CD4-positive, alpha-beta T cell treated with Interleukin-15 for 1 hour (primary cell): ENCODE measurements at places on chromosomes 16 and 17.

GRCh38 chr16:57637965-57638364 is 9.5 kb downstream of the ADGRG1 start:
- DNase-seq: no peak

GRCh38 chr17:46842835-46843234 is 8.5 kb upstream of the WNT9B start:
- peak; percentile 3 for DNase-seq

DNA sequence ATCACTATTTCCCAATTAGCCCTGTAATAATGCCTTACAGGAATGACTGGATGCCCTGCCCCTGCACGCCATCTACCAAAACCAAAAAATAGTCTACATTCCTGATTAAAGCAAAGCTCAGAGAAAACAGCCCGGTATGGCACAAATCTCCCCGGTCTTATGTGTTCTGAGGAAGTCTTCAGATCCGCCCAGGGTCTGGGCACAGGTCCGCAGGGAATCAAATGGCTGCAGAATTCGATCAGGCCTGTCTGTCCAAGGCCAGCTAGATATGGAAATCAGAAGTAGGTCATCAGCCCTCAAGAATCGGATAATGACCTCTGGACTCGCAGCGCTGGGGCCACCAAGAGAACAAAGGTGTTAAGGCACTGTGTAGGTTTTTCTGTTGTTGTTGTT is 171.0 kb downstream of the ZFHX3 start:
- no peak for DNase-seq

DNA sequence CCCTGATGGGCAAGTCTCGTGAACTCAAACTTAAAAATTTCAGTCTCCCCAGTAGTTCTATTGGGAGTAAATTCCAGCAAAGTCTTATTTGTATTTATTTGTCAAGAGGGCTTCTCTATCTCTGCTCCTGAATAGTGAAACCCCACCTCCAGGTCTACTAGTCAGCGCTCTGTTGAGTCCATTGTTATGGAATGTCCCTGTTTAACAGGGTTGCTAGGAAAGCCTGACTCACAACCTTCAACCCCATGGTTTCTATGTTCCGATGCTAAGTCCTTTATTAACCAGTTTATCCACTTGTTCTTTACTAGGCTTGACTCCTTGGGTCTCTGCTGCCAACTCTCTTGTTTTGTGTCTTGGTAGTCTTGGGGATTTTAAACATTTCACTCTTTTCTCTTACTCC is 250.7 kb upstream of the MYOCD start:
- no peak for DNase-seq

GRCh38 chr17:77425791-77426641 is 285.2 kb downstream of the SEC14L1 start:
- DNase-seq: peak; percentile 53

DNA sequence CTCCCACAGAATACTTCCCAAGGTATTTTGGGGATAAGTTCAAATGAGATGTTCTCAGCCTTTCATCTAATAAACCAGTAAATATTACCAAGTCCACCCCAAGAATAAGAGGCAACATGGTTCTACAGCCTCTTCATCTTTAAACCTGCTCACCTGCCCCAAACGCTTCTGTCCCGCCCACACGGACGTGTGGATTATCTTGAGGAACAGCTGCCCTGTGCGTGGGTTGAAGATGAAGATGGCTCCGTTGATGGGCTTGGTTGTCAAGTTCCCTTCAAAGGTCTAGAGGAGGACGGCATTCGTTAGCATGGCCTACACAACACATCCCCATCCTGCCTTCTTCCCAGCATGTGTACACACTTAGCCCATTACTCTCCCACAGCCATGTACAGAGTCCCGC is 8.4 kb upstream of the RILP start:
- no peak for DNase-seq

GRCh38 chr16:82016263-82016662 is 5.0 kb upstream of the SDR42E1 start:
- no peak for DNase-seq

GRCh38 chr16:10787304-10787703 is 31.3 kb downstream of the TVP23A start:
- peak; percentile 27 for DNase-seq

GRCh38 chr16:11390573-11391495 is 45.6 kb downstream of the RMI2 start:
- DNase-seq: no peak

DNA sequence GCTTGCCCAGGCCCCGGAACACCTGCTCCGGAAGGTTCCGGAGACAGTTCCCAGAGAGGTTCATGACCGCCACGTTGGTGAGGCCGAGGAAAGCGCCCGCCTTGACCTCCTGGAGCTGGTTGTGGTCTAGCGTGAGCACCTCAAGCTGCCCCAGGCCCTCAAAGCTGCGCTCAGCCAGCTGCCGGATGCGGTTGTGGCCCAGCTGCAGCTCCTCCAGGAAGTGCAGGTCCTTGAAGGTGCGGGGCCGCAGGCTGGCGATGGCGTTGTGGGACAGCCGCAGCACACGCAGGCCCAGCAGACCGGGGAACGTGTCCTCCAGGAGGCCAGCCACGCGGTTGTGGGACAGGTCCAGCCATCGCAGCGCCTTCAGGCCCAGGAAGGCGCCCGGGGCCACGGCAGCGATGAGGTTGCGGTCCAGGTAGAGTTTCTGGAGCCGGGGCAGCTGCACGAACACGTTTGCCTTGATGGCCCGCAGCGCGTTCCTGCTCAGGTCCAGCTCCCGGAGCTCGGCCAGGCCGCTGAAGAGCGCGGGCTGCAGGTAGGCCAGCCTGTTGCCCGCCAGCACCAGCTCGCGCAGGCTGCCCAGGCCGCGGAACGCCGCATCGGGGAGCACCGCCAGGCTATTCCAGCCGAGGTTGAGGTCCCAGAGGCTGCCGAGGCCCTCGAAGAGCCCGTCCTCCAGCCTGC is 2.1 kb downstream of the IGFALS start:
- DNase-seq: no peak

- no peak for DNase-seq
These were observed 1.1 kb upstream of the CHAD start for GRCh38 chr17:50469671-50470305.

- DNase-seq: no peak
These were observed 384.9 kb upstream of the SOX9 start for GRCh38 chr17:71735893-71736292.

GRCh38 chr17:77577491-77577890 is 381.0 kb upstream of the TNRC6C start:
- DNase-seq: no peak

GRCh38 chr16:78399384-78399783 is 299.9 kb downstream of the WWOX start:
- DNase-seq: no peak

GRCh38 chr17:66904760-66905624 is 59.5 kb upstream of the CACNG4 start:
- DNase-seq: no peak

DNA sequence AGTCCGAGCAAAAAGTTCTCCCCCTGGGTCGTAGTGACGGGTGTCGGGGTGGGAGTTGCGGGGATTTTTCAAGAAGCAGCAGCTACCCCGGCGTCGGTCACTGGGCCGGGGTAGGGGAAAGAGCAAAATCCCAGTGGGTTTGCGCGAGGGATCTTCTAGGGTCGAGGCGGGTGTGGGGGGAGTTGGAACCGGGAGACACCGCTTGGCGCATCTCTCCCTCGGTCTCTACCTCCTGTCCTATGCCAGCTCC is 2.3 kb upstream of the UBTF start:
- no peak for DNase-seq

DNA sequence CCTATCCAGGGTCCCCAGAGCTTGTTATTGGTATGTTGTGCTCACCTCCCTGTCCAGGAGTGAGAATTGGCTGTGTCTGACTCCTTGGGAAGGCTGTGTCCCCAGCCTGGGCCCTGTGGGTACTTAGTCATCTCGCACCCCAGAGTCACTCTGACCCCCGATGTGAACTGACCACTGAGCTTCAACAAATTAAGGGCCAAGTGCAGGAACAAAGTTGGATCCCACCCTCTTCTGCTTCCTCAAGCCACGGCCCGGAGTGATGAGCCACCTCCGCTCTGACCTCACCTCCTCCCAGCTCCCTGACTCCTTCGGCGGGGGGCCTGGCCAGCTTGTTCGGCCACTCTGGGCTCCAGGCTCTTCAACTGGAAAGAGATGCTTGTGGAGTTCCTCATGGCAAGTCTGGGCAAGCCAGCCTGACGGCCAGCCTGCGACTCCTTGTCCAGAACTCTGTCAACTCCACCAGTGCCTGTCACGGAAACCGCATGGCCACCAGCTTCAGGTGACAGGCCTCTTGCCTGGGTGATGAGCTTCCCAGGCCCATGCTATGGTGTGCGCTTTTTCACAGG is 22.3 kb upstream of the MPRIP start:
- DNase-seq: no peak

DNA sequence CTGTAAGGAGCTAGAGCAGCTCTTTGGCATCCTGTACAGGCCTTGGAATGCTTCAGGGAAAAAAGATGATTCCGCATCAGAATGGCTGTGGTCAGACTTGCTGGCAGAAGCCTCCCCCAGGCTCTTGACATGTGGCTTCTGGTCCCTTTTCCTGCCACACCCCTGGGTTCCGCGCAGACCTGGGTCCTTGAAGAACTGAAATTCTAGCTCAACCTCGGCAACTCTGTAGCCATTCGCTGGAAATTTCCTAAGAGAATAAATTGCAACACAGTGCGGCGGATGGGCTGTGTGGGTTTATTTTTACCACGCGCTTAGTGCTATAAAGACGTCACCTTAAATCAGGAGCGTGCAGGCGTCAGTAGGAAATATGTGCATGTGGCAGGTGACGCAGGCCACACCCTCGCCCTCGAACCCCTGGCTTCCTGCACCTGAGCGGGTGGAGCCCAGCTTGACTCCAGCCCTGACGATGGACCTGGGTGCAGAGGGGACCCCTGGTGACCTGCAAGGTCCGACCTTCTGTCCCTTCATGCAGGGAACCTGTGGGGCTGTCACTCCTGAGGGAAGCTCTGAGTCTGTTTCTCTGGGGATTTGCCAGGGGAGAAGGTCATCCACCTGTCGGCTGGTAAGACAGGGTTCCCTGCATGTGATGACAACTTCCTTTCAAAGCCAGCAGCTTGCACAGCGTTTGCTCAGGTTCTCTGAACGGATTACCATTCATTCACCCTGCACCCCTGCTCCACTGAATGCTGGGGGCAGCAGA is 46.3 kb downstream of the METRNL start:
- peak; percentile 65 for DNase-seq

DNA sequence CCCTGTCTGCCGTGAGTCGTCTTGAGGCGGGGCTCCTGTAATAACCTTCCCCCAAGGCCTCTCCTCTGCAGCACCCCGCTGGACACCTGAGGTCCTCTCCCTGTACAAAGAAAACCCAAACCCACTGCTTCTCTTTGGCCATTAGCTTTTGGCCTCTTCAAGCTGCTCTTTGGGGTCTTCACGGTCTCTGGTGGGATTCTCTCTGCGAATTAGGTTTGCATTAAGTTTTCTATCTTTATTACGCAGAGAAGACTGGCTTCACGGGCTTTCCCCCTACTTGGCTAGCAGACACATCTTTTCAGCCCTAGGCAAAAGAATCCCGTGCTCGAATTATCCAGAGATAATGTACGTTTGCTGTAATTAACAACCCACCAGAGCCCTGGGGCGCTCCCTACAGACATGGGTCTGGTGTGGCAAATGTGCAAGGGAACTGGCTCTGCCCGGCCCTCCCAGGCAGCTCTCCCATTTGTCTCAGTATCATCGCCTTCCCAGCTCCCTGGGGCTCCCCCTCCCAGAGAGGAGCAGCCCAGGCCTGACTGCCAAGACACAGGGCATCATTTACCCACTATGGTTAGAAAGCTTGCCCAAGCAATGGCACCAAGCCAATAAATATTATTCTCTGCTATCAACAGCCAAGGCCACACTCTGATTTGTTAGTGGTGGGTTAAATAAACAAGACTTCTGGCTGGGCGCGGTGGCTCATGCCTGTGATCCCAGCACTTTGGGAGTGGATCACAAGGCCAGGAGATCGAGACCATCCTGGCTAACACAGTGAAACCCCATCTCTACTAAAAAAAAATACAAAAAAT is 24.7 kb upstream of the KLHDC4 start:
- no peak for DNase-seq

DNA sequence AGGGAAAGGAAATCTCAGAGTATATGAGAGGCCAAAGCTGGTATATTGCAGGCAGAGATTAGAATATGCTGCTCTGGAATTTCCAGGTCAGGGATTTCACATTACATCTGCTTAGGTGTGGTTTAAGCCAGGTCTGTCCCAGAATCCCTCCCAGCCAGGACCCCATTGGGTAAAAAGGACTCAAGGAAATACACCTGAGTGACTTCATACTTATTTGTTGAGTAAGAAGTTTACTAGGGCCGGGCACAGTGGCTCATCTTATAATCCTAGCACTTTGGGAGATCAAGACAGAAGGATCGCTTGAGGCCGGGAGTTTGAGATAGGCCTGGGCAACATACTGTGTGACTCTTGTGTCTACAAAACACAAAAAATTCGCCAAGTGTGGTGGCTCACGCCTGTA is 7.2 kb downstream of the PIPOX start:
- no peak for DNase-seq

DNA sequence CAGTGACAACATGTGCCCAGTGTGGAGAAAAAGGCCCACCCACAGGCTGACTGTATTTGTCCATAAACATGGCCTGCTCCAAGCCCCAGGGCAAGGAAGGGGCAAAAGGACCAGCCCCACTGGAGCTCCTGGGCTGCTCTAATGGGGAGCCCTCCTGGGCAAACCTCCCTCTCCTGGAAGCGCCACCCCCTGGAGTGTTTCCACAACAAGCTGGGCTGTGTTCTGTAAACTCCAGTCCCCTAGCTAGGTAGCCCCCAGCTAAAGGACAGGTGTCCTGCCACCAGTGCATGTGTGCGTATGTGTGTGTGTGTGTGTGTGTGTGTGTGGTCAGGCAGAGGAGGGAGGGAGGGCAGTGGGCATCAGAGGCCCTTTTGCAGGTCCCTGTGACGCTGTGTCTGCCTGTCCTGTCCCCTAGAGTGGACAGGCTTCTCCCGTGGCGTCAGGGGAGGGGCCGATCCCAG is 11.3 kb upstream of the STAC2 start:
- DNase-seq: no peak

DNA sequence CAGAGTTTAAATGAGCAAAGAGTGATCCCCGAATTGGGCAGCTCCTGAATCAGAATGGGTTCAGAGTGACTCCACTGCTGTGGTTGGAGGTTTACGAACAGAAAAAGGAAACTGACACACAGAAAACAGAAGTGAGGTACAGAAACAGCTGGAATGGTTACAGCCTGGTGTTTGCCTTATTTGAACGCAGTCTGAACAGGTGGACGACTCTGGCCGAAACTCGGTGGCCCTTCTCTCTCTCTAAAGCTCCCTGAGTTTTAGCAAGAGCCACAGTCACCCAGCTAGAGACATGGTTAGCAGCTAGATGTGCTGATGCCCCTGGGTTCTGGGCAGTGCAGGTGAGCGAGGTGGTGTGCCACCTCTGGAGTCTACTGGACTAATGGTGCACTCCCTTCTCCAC is 54.2 kb upstream of the ATP2A3 start:
- DNase-seq: no peak

DNA sequence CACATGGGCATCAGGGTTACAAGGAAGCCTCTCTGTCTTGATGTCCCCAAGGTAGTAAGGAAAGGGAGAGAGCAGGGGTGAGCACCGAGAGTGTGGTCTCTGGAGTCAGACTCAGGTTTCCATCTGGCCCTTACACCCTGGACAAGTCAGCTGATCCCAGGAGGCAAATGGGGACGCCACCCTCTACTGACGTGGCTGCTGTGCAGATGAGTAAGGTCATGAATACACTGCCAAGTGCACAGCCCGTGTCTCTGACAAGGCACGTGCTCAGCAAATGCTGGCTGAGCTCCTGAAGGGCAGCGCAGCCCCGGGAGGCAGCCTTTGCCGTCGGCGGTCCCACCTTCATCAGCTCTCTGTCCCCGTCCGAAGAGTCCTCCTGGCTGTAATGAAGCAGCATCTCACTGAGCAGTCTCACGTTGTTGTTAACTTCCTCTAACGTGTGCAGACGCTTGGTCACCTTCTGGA is 19.4 kb downstream of the GGA3 start:
- DNase-seq: no peak

GRCh38 chr16:12985516-12985915 is 84.1 kb downstream of the SHISA9 start:
- no peak for DNase-seq
